ENCODE measurements at places on chromosomes 5 and 9.
A peak's percentile ranks its signal among the peaks of the same experiment; 100 is the strongest.

GRCh38 chr5:149549461-149550267 is 1.6 kb downstream of the CSNK1A1 start:
- DNase-seq, result peak; percentile 61

- DNase-seq, result no peak
Observed at GRCh38 chr5:14547666-14548065, 33.9 kb upstream of the OTULINL start.

- DNase-seq, result no peak
Observed at GRCh38 chr5:143456952-143457547, 53.6 kb upstream of the NR3C1 start.

DNA sequence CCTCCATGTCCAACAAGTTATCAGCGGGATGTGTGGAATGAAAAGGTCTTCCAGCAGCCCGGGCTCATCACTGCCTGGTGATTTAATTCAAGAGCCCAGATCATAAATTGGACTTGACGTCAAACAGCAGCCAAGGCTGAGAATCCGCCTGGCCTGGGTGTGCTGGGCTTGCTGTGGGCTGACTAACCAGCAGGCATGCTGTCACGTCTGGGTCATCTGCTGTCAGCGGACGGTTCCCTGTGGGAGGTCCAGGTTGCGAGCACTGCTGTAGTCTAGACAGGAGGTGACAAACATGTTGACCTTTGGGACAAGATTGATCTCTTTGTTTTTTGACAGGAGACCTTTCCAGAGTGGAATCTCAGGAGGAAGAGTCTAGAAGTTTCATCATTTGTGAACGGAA is 289.7 kb downstream of the OSTF1 start:
- no peak for DNase-seq

DNA sequence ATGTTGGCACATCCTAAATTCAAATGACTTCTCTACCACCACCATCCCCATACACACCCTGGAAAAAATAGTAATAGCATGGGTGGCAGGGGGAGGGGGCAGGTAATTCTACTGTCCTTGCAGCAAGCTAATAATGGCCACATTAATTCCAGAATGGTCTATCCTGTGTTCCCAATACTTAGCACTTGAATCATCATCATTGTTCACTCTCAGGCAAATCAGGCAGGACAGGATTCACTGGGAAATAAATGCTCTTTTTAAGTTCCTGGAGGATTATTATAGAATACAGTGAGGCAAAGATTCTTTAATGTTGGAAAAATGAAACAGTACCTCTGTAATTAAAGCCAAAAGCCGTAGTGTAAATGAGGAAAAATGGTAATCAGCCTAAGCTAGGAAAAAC is 254.5 kb downstream of the ARRDC3 start:
- DNase-seq, result no peak

DNA sequence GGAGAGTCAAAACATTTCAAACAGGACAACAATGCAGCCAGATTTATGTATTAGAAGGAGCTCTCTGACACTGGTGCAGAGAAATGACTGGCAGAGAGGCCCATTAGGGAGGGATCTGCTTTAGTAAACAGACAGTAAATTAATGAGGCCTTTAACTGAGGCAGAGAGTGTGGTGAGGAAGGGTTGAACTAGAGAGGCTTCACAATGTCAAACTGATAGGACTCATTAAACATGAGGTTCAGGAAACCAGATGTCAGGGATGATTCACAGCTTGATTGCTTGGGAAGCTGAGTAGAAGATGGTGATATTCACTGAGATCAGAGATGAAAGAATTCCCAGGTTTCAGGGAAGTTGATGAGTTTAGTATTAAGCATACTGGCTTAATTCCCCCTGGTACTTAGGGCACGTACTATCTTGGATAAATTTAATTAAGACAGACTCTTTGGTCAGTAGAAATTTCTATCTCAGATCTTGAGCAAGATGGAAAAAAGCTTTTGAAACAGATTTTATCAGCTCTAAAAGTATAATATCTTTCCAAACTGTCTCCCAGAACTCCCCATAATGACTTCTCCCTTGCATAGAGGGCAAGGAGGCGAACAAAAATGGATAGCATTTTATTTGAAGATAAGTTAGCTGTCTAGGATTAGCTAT is 8.6 kb upstream of the MUSK start:
- DNase-seq, result peak; percentile 7

DNA sequence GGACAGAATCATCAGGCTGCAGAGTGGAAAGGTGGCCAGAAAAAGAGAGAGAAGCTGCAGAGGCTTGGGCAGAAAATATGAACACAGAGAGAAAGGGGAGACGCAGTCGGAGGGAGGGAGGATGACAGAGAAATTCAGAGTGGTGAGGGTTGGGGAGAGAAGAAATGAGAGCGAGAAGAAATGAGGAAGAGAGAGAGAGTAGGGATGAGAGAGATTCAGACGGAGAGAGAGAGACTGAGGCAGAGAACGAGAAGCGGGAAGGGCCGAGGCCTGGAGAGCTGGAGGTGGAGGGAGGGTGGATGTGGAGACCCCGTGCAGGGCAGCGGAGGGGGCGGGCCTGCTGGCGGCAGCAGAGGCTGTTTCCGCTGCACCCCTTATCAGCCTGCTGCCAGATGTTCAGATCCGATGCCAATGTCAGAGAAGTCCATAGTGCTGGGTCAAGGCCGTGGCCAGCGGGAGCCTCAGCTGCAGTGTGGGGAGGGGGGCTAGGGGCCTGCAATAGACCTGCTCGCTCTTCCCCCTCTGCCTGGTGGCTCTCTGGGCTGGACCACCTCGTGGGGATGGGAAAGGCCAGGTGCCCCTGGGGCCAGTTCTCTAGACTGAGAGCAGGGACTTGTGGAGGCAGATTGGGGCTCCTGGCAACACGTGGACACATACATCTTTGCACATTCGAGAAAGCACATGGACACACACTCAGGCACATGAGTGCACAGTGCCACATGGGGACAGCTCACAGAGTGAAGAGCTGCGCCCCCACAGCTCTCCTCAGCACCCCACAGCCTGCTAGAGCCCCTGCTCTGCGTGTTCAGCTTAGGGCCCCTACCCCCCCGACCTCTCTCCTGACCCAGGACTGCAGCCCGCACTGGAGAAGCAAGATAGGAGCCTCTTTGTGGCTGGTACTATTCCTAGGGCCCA is 4.9 kb upstream of the NR5A1 start:
- no peak for DNase-seq

DNA sequence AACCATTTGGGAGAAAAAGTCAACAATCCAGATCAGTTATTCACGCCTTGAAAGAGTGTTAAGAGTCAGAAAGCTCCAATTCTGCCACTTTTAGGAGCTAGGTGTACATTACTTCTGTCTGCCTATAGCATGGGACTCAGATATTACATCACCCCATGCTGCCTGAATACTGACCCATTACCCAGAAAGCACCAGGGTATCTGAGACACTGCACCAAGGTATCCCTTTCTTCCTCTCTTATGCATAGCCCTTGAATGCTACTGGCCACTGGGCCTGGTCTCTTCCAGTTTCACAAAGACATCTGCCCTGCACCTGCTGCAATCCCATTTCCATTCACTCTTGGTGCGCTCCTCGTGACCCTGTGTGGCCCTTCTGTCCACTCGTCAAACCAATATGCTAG is 2.6 kb downstream of the STRBP start:
- DNase-seq, result no peak

GRCh38 chr5:18761801-18762200 is 1127.5 kb downstream of the TAF11L14 start:
- no peak for DNase-seq

DNA sequence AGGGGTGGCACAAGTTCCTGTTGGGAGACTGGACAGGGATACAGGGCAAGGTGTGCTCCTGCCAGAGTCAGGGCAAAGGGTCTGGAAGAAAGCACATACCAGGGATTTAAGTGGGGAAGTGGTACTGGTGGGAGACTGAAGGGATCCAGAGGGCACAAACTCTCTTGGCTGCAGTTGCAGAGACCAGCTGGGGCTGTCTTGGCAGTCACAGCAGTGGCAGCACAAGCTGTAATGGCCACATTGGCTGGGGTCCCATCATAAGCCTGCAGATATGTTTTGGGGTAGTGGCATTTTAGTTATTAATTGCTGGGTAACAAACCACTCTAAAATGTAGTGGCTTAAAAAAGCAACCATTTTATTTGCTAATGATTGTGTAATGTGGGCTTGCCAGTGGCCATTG is 492.2 kb downstream of the ENC1 start:
- no peak for DNase-seq

GRCh38 chr5:119578937-119579336 is 50.4 kb upstream of the FAM170A start:
- peak; percentile 36 for DNase-seq

DNA sequence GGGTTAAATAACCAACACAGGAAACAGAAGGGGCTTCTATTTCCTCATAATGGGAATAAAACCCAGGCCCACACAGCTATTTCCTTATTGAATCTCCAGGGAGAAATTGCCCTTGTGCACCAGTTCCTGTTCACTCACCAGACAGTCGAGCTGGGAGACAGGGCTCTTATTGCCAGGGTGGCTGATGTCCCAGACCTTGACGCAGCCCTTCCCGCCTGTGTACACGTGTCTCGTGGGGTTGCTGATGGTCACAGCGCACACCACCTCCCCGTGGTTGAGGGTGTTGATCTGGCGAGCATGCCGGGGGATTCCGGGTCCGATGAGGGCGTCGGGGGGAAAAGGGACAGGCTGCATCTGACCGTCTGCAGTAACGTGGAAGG is 96.5 kb downstream of the TLE1 start:
- no peak for DNase-seq

GRCh38 chr5:169742771-169743296 is 105.8 kb downstream of the DOCK2 start:
- no peak for DNase-seq

- DNase-seq, result no peak
Observed at GRCh38 chr5:22887566-22887965, 34.4 kb upstream of the CDH12 start.

GRCh38 chr9:101445353-101446029 is 9.9 kb upstream of the ALDOB start:
- no peak for DNase-seq

DNA sequence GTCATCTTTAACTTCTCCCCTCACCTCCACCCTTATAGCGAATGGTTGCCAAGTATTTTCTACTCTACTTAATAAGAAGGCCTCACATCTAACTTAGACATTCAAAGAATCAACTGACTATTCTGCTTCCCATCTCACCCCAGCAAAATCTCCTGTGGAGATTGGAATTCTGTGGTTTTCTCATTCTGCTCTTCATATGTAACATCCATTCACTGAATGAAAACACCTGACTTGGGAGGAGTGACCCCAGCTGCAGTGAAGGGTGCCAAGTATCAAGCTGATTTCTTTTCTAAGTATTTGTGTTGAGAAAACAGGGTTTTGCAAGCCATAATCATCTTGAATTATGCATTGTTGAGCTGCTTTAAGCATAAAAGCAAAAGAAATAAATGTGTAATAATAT is 42.5 kb upstream of the TAF1L start:
- no peak for DNase-seq

DNA sequence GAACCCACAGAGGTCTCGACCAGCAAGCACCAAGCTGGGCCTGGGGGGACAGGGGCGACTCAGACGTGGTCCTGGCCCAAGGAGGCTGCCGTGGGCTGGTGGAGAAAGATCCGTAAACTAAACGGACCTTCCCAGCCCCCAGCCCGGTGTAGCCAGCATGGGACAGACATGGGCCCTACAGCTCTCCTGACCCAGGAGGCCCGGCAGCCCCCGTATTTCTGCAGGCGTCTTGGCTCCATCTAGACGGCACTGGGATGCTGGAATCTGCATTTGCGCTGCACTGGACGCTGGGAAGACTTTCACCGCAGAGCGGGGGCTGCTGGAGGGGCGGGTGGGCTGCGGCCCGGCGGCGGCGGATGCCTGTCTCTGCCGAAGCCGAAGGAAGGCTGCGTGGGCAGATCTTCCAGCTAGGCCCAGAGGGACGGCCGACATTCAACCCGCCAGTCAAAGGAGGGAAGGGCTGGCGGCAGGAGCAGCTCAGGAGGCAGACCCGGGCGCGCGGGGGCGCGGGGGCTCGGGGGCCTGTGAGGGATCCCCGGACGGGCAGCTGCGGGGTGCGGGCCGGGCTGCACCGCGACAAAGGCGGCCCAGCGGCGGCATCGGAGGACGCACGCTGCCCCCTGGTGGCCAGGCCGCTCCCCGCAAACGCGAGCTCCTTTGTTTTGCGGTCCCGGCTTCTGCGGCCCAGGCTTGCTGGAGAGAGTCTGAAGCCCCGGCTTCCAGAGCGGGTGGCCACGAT is 266.2 kb downstream of the NSG2 start:
- DNase-seq, result peak; percentile 75

- DNase-seq, result no peak
Observed at GRCh38 chr9:130188860-130189481, 16.8 kb downstream of the NCS1 start.

- no peak for DNase-seq
Observed at GRCh38 chr9:131433302-131433854, 39.5 kb downstream of the PRRC2B start.

DNA sequence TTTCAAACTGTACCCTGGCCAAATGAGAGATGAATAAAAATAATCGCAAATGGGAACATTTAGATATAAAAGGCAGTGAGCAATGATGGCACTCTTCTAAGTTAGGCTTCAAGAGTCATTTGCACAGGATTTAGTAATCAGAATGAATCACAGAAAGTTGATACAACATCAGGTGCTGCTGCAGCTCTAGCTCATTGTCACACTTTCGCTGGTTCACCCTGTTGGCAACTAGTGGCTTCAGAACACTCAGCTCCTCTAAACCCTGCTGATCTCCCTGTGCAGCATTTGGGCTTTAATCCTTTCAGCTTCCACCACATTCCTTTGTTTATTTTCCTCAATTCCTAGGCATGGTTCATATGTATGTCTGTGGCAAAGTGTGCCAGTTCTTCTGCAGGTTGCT is 2071.2 kb upstream of the CDH6 start:
- no peak for DNase-seq

DNA sequence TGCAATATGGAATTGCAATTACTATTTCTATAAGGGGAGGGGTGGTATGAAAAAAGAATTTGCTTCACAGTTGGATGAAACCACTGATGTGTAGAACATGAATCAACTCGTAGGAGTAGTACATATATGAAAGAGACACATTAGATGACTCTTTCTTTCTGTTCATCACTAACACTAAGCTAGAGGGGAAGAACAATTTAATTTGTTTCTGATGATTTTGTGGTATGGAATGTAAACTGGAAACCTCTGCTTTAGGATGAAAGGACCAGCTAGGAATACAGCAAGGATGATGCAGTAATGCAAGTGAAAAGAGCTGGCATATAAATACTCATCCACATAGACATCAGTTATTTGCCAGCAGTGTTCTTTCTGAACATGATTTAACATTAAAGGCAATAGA is 113.4 kb downstream of the PAPPA start:
- no peak for DNase-seq

DNA sequence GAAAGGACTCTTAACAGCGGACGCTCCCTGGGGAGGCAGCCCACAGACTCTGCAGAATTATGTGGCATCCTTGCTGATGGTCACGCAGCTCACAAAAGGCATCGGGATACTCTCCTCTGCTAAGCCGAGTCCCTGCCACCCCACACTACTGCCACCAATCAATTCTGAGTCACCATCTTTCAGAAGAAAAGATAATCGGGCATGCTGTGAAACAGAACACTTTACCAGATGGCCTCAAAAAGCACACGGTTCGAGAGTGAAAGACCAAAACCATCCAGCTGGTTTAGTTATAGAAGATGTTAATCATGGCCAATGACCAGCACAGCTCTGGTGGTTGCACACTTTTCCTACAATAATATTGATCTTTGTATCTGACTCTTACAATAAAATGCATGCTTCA is 136.3 kb downstream of the MYO10 start:
- DNase-seq, result no peak

Data from LoVo (cell line).